ENCODE measurements at places on chromosomes 16 and 17.

DNA sequence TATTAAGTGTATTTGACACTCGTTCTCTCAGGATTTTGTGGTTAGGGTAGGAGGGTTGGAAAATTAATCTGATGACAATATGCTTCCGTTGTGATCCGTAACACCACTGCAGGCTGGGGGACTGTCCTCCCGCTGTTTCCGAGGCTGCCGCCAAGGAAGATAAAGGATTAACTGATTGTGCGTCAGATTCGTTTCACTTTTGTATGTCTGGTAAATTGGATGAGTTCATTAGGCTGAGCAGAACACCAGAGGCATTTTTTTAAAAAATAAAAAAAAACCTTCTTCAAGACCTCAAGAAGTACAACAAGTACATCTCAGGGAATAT lies 486.7 kb upstream of the SALL1 start:
- no peak for DNase-seq

GRCh38 chr17:38403491-38403890 lies 24.8 kb upstream of the ARHGAP23 start:
- DNase-seq: no peak

DNA sequence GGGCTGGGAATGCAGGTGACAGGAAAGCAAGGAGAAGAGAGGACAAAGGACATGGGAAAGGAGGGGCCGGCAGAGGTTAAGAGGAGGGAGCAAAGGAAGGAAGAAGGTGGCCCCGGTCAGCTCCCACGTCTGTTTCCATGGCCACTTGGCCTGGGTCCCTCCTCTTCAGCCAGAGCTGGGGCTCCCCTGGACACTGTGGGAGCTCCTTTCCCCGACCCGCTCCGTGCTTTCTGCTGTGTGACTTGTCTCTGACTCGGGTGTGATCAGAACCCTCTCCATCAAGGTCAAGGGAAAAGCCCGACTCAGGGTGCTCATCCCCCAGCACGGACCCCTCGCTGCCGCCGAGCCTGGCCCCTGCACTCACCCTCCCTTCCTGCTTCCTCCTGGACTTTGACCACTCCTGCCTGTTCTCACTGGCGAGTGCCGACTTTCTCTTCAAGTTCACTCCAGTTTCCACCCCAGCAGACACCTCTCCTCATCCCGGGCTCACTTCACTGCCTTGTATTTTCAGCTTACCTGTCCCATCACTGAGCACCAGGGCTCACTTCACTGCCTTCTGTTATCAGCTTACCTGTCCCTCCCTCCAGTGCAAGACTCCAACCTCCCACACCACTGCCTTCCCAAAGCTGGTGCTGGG lies 61.2 kb downstream of the MEAK7 start:
- DNase-seq: no peak

GRCh38 chr16:16850274-16850673 lies 471.3 kb downstream of the NPIPA7 start:
- no peak for DNase-seq

- DNase-seq: no peak
Measured at GRCh38 chr17:20235747-20236146, 226.6 kb downstream of the SPECC1 start.

- no peak for DNase-seq
Measured at GRCh38 chr17:35286120-35286781, 43.4 kb downstream of the SLFN5 start.

GRCh38 chr17:16943541-16944333 lies 28.2 kb downstream of the TNFRSF13B start:
- no peak for DNase-seq

DNA sequence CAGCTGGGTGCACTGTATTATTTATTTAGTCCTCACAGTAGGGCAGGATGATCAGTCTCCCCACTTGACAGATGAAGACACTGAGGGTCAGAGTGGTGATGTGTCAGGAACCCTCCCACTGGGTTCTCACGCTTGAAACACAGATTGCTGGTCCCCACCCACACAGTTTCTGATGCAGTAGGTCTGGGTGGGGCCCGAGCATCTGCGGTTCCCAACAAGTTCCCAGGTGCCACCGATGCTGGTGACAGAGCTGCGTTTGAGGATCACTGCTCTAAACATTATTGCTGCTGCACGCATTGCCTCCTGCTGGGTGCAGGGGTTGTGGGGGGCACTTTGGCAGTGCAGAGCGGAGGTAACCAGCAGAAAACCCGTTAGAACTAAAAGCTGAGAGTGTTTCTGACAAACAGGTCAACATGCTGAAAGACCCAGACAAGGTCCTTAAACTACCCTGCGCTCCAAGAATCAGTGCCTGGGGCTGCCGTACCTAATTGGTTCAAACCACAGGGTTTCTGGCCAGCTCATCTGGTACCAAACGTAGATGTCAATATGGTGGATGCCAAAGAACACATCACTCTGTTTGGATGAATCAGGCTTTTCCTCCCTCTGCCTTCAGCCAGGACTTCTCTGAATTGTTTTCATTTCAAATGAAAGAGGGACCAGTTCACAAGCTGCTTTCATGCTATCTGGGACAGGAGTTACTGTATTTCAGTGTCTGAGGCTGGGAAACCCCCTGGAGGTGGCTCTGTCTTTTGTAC lies 76.0 kb downstream of the ABCC1 start:
- DNase-seq: no peak

DNA sequence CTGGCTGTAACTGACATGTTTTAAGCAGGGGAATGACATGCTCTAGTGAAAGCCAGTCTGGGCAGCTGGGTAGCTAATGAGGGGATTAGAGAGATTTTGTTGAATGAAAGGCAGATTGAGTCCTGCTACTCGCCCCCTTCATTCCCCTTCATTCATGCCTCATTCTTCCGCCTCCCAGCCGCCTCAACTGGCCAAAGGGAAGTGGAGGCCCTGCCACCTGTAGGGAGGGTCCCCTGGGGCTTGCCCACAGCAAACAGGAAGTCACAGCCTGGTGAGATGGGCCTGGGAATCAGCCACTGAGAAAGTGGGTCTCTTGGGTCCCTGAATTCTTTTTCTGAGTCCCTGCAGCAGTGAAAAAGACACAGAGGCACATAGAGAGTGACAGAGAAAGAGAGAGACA lies 1.1 kb upstream of the CD19 start:
- no peak for DNase-seq

DNA sequence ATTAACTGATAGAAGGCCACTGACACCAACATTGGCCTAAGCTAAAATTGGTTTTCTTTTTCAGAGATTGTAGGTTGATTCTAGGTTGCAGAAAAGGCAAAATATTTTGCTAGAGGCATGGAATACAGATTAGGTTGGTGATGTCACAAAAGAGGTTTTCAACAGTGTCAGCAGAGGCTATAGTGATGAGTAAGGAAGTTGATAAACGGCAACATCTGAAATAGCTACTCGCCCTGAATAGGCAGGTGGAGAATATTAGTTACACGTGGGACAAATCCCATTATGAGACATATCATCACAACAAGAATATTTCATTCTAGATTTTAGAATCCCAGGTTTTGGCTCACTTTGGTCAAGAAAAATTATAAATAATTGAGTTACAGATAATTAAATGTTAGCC lies 1.5 kb upstream of the TOM1L1 start:
- DNase-seq: no peak

DNA sequence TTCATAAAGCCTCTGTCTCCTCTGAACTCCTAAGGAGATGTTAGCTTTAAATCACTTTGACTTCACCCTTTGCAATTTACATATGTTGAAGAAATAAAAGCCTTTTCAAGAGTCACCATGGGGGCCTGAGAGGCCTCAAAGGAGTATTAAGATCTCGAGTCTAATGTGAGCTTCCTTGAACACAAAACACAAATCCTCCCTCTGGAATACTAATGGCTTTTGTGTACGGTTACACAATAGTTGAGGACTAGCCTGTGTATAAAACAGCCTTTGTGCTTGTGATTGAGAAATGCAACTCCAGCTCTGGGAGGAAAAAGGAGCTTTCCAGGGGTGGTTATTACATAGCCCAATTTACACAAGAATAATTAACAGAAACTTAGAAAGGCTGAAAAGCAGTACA lies 1140.2 kb downstream of the CDH11 start:
- no peak for DNase-seq

DNA sequence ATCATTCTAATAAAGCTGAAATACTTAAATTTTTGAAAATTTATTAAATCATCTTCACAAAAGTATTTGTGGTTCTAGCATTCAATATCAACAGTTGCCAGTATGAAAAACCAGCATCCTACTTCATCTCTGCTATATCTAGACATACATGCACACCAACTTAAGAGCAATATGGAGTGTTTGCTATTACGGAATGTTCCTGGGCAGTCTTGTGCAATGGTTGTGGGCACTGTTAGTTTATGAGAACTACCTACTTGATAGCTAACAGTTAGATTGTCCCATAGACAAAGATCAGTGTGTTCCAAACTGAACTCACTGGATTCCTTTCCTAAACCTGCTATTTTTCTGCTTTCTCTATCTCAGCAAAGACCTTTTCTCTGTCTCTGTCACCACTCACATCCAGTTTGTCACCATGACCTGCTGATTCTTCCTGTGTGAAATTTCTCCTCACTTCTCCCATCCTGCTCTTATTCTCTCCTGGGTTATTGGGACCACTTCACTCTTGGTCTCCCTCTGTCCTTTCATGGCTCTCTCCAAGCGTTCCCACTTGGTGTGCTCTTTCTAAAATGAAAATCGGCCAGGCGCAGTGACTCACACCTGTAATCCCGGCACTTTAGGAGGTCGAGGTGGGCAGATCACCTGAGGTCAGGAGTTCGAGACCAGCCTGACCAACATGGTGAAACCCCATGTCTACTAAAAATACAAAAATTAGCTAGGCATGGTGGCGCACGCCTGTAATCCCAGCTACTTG lies 27.7 kb downstream of the CNTROB start:
- no peak for DNase-seq

GRCh38 chr16:52465711-52466267 lies 81.2 kb downstream of the TOX3 start:
- no peak for DNase-seq

- DNase-seq: peak; percentile 82
Measured at GRCh38 chr17:21452377-21453143, 76.4 kb downstream of the KCNJ12 start.

DNA sequence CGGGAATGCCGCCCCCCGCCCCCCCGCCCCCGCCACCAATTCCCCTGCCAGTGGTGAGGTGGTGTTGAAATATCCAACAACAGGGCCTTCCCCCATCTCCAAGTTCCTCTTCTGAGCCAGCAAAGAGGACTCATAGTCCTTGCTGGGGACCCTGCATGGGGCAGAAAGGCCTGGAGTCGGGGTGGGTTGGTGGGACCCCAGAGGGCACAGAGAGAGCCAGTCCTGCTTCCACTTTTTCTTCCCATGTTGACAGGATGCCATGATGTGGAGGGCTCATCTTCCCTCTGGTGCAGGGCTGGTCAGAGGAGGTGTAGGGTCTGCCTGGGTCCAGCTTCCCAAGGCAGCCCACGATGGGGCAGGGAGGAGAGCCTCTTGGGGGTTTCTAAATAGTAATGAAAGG lies 49.0 kb upstream of the PIK3R6 start:
- DNase-seq: no peak
